Activated CD8-positive, alpha-beta T cell treated with anti-CD3 and anti-CD28 coated beads for 36 hours (primary cell): ENCODE measurements at places on chromosomes 2 and 18. TPM values are rescaled to one million over a fixed set of nuclear protein-coding genes. Genes with fewer than 3 reads are reported as not detected.
A peak's percentile ranks its signal among the peaks of the same experiment; 100 is the strongest.

GRCh38 chr2:86675104-86675503 is 45.0 kb upstream of the RMND5A start:
- DNase-seq, result no peak

DNA sequence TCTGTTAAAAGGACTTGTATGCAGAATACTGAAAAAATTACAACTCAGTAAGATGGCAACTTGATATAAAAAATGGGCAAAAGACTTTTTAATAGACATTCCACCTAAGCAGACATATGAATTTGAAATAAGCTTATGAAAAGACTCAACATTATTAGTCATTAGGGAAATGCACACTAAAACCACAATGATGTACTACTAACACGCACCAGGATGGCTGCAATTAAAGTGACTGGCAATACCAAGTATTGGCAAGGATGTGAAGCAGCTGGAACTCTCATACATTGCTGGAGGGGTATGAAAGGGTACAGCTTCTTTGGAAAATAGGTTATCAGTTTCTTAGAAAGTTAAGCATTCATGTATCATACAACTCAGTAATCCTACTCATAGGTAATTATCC is 3.2 kb upstream of the ENOSF1 start:
- DNase-seq, result peak; percentile 57

SPATA3 gene
- total RNA-seq, result 0.59 TPM

DNA sequence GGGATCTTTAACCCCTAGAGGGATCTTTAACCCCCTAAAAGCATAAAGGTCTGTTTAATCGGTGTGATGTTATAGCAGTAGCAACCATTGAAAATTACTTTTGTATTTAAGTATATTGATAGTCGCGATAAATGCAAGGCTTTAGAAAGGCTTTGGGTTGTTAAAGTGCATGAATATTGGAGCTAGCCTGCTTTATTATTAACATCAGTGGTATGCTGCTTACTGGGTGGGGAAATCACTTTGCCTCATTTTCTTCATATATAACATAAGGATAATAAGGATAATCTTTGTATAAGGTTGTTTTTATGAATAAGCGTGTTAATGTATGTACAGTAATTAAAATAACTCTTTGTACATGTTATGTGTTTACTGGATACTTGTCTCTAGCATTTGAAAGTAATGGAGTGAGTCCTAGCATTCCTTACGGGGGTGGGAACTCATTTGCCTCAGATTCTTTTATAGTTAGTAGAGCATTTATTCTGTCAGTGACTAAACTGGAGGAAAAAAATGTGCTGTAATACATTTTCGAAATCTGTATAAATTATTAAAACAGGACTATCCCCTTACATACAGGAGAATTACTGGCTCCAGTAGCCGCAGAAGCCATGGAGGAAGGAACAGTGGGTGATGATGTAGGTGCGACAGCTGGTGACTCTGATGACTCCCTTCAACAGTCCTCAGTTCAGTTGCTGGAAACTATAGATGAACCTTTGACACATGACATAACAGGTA is 122.2 kb downstream of the BIRC6 start:
- DNase-seq, result no peak

CROCC2 gene
- not detected for total RNA-seq

HOXD12 gene
- not detected for total RNA-seq

DNA sequence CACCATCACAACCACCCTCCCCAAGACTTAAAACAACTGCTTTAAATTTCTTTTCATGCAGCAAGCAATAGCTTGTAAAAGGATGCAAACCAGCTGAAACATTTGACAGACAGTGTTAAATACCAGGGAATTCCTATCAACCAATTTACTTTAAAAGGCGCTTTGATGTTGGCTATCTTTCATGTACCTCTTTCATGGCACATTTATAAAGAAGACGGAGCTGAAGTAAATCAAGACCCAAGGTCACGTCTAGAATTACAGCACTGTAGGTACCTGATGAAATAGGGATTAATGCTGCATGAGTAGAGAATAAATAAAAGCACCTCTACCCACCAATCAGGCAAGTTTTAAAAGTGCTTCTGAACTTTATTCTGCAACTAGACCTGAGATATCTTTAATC is 78.9 kb downstream of the SRBD1 start:
- DNase-seq, result no peak

GRCh38 chr2:10330700-10331026 is 28.0 kb downstream of the HPCAL1 start:
- DNase-seq, result peak; percentile 55

GRCh38 chr2:39779341-39779851 is 338 bp upstream of the THUMPD2 start:
- no peak for DNase-seq

DNA sequence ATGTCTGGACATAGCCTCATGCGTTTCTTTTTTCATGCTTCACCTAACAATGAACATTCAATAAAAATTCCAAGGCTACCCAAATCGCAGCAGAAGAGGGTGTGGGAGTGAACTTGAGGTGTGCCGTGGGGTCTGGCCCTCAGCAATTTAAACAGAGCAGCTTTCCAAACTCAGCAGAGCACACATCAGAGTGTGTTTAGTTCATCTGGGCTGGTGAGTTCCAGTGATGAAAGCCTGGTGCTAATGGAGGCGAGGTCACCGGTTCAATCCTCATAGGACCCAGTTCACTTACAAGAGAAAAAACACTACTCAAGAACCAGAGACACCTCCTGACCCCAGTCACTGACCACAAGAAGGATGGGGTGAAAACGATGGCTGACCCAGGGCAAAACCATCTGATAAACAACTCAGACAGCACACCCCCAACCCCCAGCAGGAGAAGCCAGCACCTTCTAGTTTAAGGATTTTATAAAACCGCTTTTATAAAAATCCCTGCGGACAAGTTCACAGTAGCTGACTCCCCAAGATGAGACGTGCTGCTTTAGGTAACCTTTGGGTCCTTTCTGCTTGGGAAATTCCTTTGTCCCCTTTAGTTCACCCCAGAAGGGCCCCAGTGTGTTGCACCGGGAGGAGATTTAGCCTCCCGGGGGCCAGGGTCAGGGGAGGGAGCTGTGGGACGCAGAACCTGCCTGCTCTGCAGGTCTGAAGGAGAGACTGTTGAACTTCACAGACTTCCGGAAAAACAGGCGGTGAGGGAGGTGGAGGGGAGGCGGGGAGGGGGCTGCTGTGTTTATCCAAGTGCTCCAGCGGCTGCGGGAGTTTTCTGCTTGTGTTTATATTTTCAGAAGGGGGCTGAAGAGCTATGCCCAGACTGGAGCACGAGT is 152.7 kb upstream of the SOX11 start:
- no peak for DNase-seq

GRCh38 chr18:48666613-48667012 is 127.8 kb downstream of the CTIF start:
- no peak for DNase-seq

LYG1 gene
- 0.81 TPM for total RNA-seq

IL37 gene
- total RNA-seq, result not detected

DNA sequence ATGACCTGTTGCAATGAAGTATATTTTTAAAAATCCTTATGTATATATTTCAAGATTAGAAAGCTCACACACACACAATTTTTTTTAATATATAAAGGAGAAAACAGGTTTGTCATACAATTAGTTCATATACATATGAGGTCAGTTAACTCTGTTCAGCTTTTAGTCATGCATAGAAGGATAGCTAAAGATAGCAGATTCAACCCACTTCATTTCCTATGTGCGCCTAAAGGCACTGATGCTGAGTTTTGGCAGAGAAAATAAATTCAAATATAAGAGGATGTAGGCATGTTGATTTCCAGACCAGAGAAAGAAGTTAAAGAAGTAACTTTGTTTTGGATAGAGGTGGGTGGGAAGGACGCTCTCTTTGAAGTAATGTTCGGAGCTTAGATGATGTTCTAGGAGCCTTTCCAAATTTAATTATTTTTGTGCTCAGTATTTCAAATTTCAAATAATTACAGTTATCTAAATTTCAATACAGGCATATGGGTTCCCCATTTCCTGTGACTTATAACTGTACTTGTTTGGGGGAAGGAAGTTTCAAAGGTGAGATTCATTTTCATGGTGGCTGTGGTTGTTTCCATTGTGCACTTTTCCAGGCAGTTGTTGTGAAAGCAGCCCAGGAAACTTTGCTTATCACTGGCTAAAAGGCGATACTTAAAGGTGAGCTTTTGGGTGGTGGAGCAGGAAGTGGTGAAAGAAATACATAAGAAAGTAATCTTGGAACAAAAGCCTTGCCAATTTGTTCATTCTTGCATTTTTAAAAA is 523.4 kb upstream of the FANCL start:
- no peak for DNase-seq

MAP3K20 gene
- 10.2 TPM for total RNA-seq

DNA sequence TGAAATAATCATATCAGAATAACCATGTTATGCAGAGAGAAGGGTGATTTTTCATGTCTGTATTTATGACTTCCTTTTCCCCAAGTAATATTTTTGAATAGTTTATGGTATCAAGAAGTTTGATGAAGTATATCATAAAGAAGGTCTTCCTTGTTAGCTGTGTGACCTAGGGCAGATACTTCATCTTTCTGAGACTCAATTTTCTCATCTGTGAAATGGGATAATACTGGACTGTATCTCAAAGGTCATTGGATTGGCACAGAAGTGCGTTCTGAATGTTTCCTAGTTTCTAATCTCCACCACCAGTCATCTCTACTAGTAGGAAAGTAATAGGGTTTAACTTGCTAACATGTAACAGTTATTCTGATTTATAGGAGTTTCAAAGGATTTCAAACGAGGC is 52.6 kb downstream of the DGKD start:
- no peak for DNase-seq

DNA sequence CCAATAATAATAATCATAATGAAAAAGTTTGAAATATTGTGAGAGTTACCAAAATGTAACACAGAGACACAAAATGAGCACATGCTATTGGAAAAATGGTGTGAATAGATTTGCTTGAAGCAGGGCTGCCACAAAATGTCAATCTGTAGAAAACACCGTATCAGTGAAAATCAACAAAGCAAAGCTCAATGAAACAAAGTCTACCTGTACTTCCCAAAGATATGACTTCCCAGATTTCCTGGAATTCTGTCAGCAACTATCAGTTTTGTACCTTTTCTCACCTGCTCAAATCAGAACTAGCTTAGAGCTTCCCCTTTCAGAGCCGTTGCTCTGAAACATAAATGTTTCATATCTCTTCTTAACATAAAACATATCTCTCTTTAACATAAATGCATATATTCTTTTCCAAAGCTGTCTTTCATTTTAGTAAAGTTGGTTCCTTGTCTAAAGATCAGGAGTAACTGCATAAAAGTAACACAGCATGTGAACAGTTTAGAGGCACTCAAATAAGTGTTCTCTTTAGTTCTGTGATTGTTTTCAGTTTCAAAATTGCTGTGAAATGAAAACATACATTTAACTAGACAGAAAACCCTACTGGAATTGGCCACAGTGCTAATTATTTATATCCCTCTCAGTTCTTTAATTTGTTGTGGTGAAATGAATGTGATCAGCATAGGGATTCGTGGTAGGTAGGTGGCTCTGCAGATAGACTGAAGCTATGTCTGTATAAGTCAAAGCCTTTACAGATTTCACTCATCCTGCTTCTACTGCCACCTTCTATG is 262.5 kb downstream of the KCNJ3 start:
- DNase-seq, result no peak

SLC9A2 gene
- 0.18 TPM for total RNA-seq

DNA sequence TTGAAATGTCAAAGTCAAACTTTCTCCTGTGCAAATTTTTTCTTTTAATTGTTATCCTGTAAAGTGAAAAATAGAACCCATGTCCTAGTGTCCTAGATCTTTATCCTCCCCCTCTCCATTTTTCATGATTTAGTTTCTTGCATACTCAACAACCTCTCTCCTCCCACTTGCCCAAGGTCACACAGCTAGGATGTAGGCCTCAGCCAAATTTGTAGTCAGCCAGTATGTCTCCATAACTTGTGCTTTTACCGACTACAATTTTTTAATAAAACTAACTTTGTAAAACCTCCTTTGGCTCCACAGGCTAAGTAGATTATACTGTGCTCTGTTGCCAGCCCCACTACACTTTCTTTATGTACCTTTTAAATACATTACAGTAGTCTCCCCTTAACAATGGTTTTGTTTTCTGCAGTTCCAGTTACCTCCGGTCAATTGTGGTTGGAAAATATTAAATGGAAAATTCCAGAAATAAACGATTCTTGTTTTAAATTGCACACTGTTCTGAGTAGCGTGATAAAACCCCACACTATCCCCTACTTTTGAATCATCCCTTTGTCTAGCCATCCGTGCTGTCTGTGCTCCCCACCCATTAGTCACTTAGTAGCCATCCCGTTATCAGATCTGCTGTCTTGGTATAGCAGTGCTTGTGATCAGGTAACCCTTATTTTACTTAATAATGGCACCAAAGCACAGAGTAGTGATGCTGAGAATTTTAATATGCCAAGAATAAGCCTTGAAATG is 22.8 kb downstream of the GULP1 start:
- DNase-seq, result no peak

DNA sequence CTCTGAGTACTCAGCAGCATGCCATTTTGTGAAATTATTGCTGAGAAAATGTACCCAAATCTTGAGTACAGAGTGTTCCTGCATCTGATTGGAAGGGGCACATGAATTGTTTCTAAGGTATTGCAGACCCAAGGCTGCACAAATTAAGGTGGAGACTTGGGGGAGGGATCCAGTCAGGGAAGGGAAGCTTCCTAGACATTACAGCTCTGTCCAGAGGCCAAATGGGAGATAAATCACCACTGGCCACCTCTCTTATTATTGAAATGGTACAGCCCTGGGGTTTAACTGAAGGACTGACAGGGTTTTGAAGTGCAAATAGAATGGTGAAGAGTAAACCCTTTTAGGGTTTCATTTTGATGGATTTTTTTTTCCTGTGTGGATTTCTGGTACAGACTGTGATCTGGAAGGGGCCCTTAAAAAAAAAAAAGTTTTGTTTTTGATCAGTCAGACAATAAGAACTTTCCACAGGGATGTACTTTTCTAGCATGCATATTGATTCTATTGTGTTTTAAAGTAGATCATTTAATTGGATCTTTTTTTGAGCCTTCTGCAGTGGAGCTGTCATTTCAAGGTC is 119.4 kb downstream of the GREB1L start:
- no peak for DNase-seq

- DNase-seq, result no peak
Measured at GRCh38 chr2:58812771-58813344, 571.7 kb upstream of the FANCL start.

GRCh38 chr2:183371545-183371944 is 247.3 kb downstream of the NUP35 start:
- DNase-seq, result no peak

DOK1 gene
- 15.0 TPM for total RNA-seq

ZNF519 gene
- 14.9 TPM for total RNA-seq

SPATS2L gene
- total RNA-seq, result 5.7 TPM

DNA sequence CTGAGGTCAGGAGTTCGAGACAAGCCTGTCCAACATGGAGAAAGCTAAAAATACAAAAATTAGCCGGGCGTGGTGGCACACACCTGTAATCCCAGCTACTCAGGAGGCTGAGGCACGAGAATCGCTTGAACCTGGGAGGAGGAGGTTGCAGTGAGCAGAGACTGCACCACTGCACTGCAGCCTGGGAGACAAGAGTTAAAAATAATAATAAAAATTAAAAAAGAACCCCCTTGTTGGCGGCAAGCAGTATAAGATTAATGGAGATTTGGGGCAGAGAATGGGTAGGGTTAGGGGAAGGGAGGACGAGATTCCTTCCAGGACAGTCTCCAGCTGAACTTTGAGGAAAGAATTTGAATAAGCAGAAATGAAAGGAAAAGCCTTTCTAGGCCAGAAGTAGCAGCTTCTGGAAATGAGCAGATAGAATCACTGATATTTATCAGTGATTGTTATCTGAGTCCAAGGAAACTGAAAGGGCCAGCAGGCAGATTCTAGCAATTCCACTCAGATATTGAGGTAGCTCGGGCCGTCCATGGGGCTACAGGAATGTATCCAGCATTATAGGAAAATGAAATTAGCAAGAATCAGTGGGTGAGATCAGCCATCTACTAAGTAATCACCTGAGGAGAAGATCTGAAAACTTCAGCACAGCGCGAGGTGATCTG is 7.0 kb upstream of the MYCN start:
- no peak for DNase-seq
